Dorsolateral prefrontal cortex (tissue), 122 donors: ENCODE measurements at places on chromosomes 12 and 14. TPM values are rescaled to one million over a fixed set of nuclear protein-coding genes. Genes with fewer than 3 reads are reported as not detected.

GRCh38 chr12:77980782-77981181 is 150.1 kb downstream of the NAV3 start:
- DNase-seq, result no peak

DNA sequence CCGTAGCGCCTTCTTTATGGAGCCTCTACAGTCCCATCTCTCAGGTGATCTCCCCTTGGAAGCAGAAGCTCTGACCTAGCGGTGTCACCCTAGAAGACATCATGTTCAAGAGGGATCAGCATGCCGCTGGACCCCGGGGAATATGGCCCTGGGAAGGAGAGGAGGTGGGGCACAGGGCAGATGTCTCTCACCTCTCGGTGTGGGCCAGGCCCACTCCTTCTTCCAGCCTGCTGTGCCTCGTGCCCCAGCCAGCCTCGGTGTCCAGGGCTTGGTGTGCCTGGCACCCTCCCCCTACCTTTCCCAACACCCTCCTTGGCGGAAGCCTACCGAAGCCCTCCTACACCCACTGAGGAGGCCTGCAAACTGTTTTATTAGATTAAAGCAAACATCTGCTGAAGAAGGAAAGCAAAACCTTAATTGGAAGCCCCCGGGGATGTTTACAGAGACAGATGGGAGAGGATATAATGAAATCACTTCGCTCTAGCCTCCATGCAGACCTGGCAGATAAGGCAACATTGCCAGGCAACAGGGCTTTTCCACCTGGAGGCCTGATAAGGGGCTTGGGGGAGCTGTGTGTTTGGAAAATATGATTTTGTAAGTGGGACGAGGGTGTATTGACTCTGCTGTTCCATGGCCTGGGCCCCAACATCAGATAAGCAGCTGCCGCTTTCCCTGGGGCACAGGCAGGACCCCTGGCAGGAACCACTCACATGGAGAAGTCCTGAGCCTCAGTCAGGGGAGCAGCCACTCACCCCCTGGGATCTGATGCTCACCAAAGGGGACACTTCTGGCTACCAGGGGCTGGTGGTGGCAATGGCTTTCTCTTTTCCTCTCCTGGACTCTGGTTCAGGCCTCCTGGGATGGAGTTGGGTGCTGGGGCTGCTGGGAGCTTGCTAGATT is 5.7 kb upstream of the CHGA start:
- no peak for DNase-seq

DNA sequence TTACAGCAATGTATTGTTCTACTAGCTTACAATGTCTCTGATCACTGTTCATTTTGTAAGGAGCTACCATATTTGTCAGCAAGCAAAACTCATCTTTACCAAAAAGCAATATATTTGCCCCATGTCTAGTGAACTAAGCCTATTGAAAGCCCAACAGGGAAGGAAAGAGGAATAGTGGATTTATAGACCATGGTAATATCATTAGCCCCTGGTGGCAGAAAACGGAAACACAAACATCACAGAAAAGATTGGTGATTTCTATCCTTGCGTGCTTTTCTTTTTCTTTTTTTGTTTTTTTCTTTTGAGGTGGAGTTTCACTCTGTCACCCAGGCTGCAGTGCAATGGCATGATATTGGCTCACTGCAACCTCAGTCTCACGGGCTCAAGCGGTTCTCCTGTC is 1562.4 kb upstream of the TMEM132C start:
- DNase-seq, result no peak

GRCh38 chr12:27754795-27755194 is 25.2 kb upstream of the KLHL42 start:
- DNase-seq, result no peak

Gene C1R
- total RNA-seq, result 21.4 TPM
